ENCODE measurements at places on chromosomes 1 and 21.

DNA sequence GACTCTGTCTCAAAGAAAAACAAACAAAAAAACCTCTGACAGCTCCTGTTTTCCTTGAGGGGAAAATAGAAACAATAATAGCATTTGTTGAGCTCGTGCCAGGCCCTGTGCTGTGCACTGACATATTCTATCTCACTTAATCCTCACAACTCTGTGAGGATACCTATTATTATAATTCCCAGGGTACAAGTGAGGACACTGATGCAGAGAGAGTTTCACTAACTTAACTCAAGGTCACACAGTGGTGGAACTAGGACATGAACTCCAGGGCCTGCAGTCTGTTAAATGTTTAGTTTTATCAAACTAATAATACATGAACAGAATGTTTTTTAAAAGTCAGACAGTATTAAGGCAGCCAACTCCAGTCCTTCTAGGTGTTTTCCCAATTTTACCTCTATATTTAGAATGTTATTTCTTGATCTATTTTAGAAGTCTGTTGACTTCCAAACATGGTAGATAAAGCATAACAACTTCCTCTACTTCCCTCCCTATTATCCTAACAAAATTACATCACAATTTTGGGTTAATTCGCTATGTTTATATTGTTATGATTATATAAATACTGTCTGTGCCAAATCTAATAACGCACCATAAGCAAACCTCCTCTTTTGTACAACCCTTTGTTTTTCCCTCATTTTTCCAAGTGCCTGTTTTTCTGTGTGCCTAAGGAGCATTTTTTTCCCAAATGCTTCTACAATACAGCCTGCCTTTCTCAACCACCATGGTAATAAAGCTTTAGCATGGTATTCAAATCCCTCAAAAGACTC is 4.9 kb downstream of the FNDC5 start:
- no peak for DNase-seq

DNA sequence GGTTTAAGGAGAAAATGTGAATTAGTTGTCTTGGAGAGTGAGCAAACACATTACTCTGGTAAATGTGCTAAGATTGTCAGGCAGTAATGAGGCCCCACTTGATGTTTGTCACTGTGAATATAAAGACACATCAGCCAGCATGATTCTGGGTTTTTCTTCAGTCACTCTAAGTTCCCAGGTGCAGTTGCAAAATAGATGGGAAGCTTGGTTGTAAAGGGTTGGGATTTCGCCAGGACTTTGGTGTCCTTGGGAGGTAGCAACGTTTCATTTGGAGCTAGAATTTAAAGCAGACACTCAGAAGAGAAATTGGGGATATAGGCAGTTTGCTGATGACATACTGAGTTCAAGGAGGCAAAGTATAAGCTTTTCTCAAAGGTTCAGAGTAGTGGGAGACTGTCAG is 154.3 kb downstream of the MAST2 start:
- DNase-seq: no peak

GRCh38 chr1:66374561-66375111 is 159.3 kb upstream of the SGIP1 start:
- DNase-seq: no peak

DNA sequence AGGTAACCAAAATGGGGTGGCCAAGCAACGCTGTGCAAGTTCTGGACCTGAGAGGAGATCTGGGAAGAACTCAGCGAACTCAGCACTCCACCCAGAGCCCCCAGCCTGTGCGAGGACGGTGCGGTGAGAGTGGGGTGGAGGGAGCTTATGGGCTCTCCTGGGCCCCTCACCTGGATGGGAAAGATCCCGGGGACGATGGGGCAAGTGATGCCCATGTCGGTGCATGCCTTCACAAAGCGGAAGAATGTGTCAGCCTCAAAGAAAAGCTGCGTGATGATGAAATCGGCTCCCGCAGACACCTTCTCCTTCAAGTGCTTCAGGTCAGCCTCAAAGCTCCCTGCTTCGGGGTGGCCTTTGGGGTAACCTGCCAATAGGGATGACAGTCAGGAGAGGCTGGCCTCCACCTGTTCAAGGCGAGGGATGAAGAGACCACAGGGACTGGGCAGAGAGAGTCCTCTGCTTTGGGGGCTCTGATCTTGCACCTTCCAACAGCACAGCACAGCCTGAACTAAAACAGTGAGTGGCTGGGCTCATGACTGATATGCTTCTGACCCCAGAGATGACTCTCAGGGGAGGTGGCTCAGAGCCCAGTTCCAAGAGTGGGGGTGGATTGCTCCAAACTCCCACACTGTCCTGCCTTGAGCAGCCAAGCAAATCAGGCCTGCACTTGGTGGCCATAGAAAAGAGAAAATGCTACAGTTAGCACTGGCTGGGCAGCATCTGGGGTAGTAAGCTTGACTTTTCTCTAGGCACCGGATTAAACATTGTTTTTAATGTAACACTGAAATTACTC is 9.5 kb downstream of the MTHFR start:
- DNase-seq: no peak

DNA sequence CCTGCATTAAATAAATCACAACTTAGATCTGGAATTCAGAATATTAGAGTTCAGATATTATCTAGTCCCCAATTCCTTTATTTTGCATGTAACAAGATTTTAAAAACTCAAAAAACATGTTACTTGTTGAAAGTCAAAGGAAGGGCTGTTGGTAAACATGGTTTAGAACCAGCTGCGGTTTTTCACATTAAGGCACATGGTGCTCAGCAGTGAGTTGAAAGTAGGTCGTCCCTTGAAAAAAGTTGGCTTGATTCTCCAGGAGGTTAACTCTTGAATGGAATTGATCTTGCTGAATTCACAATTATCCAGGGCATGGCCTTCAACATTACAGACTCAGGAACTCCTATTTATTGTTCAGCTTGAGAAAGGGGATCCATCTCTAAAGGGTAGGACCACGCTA is 277.1 kb upstream of the DUSP10 start:
- no peak for DNase-seq

GRCh38 chr1:209937996-209938959 is at the start of gene SYT14:
TSS of gene SYT14 (plus strand) at chr1:209938217. CDS start at chr1:209938265, 48 bp downstream.
- DNase-seq: no peak

DNA sequence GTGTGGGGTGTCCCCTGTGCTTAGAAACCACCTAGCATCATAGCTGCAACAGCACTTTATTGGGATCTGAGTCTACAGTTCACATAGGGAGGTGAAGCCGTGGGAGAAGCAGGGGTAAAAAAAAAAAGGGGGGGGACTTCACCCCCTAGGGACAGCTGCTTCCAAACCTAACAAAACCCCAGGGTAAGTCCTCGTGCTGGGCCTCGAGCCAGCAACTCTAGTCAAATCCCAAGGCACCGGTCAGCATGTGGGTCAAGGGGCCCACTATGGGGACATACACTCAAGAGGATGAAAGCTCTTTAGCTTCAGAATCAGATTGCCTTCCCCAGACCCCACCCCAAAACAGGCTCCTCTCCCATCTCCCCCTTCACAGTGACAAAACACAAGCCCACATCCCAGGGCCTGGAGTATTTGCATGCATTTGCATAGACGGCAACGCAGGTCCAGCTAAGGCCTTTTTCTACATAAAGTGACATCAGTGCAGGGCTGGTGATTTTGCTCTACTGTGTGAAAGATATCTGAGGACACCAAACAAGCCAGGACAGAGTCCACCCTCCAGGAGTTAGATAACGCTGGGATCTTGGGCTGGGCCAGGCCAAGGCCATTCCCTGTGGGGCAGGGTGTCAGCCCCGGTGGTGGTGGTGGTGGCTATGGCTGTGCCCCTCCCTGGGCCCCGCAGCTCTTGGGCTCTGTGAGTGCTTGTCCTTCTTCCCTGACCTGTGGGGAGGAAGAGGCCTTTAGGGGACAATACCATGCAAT is 8.1 kb upstream of the PMVK start:
- DNase-seq: no peak

DNA sequence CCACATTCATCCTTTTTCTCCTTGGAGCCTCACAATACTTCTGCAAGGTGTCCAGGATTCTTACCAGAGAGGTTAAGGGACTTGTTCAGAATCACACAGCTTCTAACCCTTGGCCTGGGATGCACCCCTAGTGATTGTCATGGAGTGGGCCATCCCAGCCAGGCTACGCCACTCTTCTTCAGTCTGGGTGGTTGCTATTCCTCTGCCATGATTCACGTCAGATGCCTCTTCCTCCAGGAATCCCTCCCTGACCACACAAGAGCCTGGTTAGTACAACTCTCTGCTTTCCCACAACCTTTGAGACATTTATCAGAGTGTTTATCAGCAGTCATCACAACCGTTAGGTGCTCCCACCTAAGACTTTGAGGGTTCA is 121.8 kb downstream of the EPHB2 start:
- DNase-seq: no peak

DNA sequence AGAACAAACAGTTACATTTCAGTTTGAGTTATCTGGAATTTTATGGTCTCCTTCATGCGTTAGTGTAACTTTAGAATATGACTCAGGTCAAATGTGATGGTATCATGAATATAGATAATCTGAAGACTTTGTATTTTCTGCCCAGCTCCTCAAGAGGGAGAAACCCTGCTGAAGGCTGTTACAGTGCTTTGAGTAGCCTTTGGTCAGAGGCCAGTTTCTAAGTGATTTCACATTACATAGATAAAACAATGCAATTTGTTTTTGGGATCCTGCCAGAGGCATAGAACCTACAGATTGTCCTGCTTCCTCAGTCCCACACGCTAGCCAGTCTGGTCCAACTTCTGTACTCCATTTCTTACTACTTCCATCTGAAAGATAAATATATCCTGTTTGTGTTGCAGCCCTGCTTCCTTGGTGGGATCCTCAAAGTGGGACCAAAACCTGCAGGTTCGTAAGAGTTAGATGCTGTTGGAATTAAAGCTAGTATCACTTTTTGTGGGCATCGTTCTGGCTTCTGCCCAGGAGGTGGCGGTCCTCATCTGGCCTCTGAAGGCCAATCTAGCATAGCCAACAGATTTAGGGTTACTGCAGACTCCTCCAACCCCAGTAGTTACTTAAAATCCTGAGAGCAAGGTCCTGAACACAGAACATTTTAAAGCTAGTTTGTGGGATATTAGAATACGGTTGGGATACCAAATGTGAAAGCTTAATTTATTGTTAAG is 645.8 kb upstream of the USP24 start:
- DNase-seq: no peak

DNA sequence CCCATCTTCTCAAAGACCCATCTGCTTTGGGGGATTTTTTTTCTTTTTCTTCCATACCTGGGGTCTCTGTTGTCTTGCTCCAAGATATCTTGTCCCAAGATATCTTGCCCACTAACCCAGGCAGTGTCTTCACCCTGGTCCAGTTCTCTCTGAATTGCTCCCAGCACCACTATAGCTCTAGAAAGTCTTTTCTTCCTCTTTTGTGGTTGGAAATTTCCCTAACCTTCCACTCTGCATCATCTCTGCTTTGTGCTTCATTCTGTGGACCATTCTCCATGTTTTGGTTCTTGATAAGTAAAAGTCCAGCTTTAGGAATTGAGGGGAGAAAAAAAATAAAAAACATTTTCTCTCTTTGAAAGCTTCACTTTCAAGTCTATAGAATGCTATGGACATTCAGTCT is 20.9 kb downstream of the STYXL2 start:
- DNase-seq: no peak

- no peak for DNase-seq
These were observed 46.0 kb downstream of the OPTC start for GRCh38 chr1:203539831-203540546.

DNA sequence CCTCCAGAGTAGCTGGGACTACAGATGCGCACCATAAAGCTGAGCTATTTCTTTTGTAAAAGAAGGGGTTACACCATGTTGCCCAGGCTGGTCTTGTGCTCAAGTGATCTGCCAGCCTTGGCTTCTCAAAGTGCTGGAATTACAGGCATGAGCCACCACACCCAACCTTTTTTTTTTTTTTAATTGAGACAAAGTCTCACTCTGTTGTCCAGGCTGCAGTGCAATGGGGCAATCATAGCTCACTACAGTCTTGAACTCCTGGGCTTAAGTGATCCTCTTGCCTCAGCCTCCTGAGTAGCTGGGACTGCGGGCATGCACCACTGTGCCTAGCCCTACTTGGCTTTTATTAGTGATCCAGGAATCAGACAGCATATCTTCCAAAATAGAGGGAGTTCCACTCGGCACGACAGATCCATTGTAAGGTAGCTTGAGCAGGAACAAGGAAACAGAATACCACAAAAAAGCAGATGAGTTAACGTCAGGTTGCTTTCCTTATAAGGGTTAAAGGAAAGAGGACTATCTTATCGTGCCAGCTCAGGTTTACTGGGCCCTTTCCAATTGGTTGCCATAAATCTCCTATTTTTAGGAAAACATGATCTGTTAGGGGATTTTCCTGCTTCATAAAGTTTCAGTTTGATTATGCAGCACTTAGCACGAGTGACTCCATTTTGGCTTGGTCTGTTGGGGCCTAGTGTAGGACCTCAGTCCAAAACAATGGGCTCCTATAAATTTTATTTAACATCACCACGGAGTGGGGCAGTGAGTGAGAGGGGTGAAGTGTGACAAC is 45.2 kb downstream of the NENF start:
- DNase-seq: no peak

GRCh38 chr1:24085546-24085945 is 26.4 kb downstream of the MYOM3 start:
- no peak for DNase-seq

DNA sequence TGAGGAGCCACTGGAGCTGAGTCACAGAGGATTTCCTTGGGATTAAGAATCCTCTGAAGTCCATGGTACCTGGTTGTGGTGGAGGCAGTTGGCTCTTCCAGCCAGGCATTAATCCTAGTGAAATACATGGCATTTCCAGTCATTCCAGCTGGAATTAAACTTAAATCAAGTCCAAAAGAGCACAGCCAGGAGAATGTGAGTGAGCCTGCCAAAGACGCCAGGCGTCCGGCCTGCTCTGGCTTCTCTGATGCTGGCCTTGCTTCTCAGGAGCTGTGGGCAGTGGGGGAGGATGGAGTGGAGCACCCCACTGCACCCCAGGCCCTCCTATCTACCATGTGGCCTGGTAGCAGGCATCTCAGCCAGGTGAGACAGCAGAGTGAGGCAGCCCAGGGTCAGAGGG is 23.4 kb upstream of the TENT5C start:
- no peak for DNase-seq

DNA sequence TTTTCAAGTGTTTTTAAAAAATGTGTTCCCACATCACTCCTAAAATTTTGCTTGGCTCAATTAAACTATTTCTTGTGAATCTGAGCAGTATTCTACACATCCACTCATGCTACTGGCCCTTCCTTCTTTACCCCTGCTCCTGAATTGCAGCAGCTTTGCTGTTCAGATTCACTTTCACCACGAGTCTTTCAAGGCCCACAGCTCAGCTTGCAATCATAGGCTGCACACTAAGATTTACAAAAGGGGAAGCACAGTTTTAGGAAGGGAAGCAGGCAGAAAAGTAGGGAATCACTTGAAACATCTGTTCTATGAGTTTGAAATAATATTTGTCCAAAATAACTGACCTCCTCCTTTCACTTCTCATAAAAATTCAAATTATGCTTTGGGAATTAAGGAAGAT is 70.9 kb upstream of the EDEM3 start:
- DNase-seq: no peak

- no peak for DNase-seq
These were observed 15.0 kb downstream of the C1orf52 start for GRCh38 chr1:85244271-85245061.

- no peak for DNase-seq
These were observed 48.4 kb upstream of the ADORA3 start for GRCh38 chr1:111551623-111552411.
